ENCODE measurements at places on chromosomes 3 and 15.

GRCh38 chr3:159761369-159761768, 227.3 kb upstream of the IL12A start:
- DNase-seq: no peak

GRCh38 chr15:98438326-98438725, 210.0 kb upstream of the IGF1R start:
- DNase-seq: no peak

GRCh38 chr3:72860846-72861245, 12.6 kb upstream of the SHQ1 start:
- DNase-seq: no peak

GRCh38 chr3:136804141-136804540, 14.8 kb upstream of the SLC35G2 start:
- no peak for DNase-seq

DNA sequence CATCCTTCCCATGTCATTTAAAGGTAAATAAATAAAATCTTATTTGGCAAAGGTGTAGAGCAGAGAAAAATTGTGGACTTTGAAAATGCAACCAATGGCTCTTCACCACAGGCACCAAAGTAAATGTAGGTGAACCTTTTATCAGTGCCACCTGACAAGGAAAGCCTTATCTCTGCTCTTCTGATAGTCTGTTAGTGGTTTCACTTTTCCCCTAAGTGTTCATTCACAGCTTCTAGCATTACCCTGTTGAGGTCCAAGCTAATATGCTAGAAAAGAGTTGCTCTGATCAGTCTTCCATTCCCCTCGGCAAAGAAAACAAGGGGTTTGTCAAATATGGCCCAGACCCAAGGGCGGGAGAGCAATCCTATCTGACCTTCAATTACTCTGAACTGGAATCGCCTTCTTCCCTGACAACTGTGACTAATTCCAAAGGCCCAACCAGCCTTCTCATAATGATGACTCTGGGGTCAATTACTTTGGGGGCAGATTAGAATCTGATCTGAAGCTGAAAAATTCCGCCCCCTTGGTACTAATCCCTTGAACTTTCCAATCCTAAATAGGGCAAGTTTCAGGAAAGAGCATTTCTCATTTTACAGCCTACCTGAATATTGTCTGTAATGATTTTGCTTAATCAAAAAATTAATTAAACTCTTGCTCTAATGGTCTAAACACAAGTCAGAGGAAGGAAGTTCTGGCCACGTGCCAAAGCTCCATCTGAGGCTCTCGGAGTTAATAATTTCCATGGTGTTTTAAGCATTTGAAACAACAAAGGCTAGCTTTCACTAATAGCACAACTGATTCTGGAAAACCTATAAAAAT, 52.4 kb downstream of the SETMAR start:
- no peak for DNase-seq
